ENCODE measurements at places on chromosomes 2 and 18.

- DNase-seq, result no peak
These were observed 676.4 kb upstream of the CHAC2 start for GRCh38 chr2:53091183-53091582.

- DNase-seq, result no peak
These were observed 124.3 kb downstream of the TMEM18 start for GRCh38 chr2:552906-553305.

DNA sequence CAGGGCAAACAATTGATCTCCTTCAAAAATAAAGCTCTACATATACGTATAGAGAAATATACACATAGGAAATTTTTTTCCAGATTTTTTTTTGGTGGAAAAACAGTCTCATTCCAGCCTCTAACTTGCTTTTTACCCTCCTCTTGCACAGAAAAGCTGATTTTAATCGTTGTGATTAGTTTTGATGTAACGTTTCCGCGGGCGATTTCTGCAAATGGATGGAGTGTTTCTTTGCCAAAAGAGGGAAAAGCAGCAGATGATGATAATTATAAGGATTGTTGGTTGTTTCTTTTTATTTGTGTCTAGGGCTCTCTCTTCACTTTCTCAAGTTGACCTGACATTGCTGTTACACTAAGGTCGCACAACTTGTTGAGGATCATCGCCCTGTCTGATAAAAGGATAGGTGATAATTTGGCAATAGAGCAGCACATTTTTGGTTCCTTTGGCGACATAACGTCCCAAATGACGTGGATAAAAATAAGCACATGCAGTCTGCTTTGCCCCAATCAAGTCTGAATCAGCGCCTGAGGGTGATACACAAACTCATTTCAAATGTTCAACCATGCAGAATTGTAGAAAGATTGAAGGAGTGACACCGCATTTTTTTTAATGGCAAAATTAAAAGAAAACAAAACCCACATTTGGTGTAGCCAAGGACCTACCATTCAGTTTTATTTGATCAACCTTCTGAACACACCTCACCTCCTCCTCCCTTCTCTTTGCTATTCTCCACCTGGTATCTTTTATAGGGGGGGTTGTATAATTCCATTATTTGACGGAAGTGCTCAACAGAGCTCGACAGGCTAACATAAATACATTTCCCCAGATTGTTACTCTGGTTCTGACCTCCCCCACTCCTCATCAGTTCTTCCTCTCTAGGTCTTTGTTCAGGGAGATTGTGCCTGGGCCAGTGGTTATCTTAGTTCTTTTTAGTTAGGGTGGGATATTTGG lies 109.6 kb upstream of the KCTD1 start:
- no peak for DNase-seq

GRCh38 chr2:42931146-42931817 lies 138.9 kb upstream of the HAAO start:
- no peak for DNase-seq

GRCh38 chr2:235542733-235543127 lies 48.9 kb downstream of the AGAP1 start:
- DNase-seq, result no peak

DNA sequence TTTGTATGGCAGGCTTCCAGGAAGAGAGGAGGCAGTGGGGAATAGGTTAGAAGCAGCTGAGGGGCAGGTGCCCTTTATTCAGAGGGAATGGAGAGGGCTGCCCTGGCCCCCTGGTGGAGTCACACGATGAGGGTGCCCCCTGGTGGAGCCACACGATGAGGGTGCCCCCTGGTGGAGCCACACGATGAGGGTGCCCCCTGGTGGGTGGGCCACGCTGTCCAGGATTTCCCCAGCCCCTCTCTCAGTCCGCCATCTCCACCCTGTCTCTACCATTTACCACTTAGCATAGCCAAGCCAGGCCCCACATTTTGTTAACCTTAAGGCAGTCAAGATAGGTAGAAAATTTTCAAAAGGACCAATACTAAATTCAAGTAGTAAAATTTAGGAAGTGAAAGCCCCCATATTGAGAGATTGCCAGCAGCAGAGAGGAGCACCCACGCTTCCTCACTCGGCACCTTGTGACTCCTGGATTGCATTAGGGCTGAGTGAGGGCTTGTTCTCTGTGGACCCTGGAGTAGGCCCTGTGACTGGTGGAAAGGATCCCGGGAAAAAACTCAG lies 10.4 kb upstream of the FAM228A start:
- no peak for DNase-seq

DNA sequence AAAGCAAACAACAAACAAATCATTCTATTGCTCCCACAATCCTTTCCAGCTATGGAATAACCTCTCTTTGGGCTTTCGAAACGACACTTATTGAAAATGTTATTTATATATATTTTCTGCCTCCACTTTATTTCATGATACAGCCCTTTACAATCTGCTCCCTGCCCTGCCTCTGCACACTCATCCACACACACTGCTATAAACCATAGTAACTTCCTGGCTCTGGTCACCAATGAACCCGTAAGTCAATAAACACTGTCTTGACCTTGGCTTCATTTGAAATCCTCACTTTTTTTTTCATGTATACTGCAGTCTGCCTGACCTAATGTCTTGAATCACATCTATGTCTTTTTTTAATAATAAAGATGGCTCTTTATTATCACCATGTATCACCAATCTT lies 161.5 kb downstream of the SLC39A10 start:
- no peak for DNase-seq
